Stimulated activated CD8-positive, alpha-beta memory T cell treated with anti-CD3 and anti-CD28 coated beads, Interleukin-15, amount 100 ng/mL, for 24 hours (primary cell): ENCODE measurements at places on chromosomes 13 and 19.

DNA sequence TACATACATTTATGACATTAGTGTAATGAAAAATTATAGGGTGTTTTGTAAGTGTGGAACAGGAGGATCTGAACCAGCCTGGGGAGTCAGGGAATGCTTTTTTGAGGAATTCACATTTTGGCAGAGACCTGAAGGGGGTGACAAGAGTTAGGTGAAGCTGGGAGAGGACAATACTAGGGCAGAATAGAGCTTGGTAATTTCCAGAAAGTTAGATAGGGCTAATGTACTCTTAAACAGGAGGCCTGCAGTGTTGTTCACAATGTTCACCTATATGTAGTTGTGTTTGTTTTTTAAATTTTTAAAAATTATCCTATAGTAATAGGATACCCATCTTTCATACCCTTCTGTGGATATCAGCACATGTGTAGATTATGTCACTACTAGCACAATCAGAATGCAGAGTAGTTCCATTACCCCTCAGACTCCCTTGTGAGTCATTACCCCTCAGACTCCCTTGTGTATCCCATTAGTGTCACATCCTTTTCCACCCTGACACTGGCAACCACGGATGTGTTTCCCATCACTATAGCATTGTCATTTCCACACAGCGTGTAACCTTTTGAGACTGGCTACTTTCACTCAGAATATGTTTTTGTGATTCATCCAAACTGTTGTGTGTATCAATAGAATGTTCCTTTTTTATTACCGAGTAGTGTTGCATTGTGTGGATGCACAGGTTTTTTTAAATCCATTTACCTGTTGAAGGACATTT lies 43.1 kb downstream of the PCCA start:
- DNase-seq, result no peak

- no peak for DNase-seq
These were observed 83.0 kb downstream of the TNFSF11 start for GRCh38 chr13:42656958-42657357.

DNA sequence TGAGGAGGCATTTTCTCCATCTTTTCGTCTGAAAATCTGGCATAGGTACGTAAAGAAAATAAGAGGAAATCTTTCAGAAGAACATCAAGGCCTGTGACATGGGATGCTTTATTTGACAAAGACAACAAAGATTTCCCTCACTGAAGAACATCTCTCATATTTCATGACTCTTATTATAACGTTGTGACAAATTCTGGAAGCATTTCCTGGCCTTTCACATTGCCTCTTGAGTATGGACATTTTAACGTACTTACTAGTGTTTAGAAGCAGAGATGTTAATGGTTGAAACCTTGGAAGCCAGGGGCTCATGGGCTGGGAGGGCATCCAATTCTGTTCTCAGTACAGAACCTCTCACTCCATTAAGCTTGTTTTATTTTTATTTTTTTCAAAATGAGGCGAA lies 210.8 kb downstream of the DCT start:
- no peak for DNase-seq

- DNase-seq, result no peak
These were observed 89.8 kb upstream of the MYCBP2 start for GRCh38 chr13:77416666-77417212.

DNA sequence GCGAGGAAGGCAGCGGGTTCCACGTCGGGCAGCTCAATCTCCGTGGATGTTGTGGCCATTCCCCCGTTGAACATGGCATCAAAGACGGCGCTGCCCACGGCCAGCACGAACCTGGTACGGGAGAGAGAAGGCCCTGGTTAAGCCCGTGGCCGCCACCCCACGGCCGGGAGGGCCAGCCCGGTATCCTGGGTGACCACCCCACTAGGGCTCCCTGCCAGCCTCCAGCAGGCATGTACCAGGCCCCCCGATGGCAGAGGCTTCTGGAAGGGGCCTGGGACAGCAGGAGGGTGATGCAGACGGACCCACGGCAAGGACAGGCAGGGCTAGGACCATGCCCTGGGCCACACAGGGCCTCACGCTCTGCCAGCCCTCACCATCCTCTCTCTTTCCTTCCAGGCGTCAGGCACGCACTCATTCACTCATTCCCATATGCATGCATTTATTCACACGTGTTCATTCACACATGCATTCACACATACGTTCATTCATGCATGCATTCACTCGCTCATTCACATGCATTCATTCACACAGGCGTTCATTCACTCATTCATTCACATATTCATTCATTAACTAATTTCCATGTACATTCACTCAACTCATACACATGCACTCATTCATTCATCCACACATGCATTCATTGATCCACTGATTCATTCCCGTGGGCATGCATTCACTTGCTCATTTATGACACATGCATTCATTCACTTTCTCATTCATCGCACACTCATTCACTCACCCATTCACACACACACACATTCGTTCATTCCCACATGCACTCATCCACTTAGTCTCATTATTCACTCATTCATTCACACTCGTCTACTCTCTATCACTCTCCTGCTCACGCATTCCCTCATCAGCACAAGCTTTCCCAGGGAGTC lies 17.9 kb downstream of the BTBD2 start:
- DNase-seq, result no peak

GRCh38 chr19:34957830-34958751 lies 5.9 kb downstream of the ZNF792 start:
- DNase-seq, result no peak

GRCh38 chr13:98846521-98846920 lies 94.0 kb upstream of the SLC15A1 start:
- no peak for DNase-seq

DNA sequence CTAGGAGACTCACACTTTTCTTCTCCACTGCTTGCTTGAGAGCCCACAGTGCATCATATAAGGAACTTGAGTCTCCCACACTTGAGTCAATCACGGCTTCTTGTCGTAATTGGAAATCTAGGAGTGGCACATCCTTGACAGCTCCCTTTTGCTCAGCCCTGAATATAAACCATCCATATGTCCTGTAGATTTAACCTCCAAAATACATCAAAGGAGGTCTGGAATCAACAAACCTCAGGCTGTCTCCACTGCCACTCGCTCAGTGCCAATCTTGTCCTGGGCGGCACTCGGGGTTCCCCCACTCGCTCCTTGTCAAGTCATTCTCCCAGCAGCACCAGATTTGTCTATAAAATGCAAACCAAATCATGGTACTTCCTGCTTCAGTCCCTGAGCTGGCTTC lies 84.4 kb upstream of the UQCRFS1 start:
- no peak for DNase-seq

DNA sequence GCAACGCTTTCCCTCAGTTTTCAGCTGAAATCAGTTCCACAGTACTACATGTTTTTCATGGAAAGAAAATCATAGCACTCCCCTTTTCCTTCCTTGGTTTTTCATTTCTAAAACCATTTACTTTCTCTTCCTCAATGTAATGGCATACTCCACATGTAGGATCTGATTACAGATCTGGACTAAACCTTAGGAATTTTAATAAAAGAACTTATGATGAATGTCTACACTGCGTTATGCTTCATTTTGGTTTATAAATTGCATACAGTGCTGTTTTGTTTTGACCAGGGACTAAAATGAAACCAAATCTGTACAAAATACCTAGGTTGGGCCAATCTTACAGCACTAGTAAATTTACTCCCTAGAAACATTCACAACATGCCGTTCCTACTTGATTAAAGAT lies 589.9 kb downstream of the TBC1D4 start:
- DNase-seq, result no peak

- DNase-seq, result no peak
These were observed 1644.1 kb downstream of the SLITRK5 start for GRCh38 chr13:89315287-89315686.

DNA sequence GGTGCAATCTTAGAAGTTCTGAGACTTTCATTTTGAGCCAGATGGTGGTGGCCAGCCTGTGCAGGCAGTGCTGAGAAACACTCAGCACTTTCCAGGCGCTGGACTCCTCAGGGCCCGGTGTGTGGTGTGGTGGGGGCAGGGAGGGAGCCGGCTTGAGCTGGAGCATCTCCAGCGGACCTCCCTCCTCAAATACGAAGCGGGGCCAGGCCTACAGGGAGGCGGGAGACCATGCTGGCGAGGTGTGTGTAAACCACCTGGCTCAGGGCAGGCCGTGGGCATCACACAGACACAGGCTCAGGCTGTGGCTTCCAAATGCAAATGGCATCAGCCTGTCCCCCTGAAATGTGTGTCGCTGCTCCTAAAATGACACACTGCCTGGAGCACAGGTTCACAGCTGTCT lies 33.3 kb upstream of the RANBP3 start:
- no peak for DNase-seq

DNA sequence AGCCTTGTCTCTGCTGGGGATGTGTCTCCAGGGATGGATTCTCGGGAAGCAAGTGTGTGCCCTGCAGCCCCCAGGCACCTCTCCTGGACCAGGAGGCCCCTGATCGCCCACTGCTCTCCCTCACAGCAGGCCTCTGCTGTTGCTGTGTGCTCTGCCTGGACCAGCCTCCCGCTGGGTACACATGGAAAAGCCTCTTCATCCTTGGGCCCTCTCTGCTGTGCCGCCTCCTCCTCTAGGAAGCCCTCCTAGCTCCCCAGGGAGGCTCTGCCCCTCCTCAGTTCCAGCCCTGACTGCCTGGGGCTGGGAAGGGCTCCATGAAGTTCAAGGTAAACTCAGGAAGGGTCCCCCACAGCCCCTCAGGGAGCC lies 12.0 kb downstream of the NDUFA11 start:
- no peak for DNase-seq

DNA sequence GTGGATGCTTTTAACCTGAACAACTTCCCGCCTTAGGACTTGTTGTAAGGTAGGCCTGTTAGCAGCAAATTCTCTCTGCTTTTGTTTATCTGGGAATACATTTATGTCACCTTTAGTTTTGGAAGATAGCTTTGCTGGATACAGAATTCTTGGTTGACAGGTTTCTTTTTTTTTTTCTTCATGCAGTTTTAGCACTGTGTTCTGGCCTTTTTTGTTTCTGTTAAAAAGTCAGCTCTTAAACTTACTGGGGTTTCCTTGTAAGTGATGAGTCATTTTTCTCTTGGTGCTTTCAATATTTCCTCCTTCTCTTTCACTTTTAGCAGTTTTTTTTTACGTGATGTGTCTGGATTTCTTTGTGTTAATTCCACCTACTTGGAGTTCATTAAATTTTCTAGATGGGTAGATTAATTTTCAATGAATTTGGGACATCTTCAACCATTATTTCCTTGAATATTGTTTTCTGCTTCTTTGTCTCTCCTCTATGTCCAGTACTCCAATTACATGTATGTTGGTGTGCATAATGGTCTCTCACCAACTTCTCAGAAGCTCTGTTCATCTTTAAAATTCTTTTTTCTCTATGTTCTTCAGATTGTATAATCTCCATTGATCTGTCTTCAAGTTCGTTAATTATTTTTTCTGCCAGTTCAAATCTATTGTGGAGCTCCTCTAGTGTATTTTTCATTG lies 188.2 kb upstream of the ZNF536 start:
- DNase-seq, result no peak

GRCh38 chr13:51158880-51159518 lies 47.9 kb upstream of the C13orf42 start:
- no peak for DNase-seq

DNA sequence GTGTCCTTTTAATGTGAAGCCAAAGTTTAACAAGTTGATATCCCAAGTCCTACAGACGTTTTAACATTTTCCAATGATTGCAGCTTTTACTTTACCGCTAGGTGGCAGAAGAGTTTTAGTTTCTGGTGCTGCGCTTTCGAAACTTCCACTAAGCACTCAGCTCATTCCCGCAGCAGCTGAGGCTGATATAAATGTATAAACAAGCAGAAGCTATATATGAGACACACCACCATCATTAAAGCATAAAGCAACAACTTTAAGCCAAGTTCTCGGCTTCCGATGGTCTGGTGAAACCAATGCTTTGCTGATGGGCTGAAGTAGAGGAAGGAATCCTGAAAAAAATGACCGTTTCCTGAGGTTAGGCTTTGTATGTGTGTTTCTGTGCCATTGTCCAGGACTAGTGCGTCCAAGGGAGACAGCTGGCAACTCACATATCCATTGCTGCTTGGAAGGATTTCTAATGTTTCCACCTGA lies 753.9 kb downstream of the OLFM4 start:
- DNase-seq, result no peak

- DNase-seq, result no peak
These were observed 680.9 kb upstream of the SGCG start for GRCh38 chr13:22499919-22500318.

- DNase-seq, result no peak
These were observed 34.9 kb upstream of the DCLK1 start for GRCh38 chr13:36166046-36166445.

GRCh38 chr19:45403781-45404556 lies 900 bp downstream of the PPP1R13L start:
- no peak for DNase-seq

DNA sequence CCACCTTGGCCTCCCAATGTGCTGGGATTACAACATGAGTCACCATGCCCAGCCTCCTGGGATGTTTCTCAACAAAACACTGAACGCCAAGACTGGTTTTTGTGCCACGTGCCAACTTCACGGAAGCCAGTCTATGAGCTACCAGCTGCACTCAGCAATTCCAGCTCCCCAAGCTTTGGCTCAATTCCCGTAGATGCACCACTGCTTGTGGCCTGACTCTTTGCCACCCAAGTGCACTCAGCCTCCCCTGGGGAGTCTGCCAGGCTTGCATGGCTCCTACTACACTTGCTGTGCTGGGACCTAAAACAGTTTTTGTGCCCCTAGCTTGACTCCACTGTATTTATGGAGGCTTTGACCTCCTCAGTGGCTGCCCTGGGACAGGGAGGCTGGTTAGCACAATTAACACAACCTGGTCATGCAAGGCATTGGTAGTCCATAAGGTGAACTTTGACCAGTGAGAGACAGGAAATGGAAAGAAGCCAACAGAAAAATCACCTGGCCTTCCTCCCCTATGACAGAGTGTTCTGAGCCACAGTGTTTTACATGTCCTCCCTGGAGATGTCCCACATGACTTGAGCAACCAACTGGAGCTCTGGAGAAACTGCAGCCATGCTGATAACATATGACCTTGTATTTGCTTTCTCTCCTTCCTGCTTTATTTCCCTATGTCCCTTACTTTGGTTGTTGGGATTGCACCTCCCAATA lies 1173.1 kb downstream of the UQCRFS1 start:
- DNase-seq, result no peak
